ENCODE measurements at places on chromosomes 2 and 18. TPM values are rescaled to one million over a fixed set of nuclear protein-coding genes. Genes with fewer than 3 reads are reported as not detected.
A peak's percentile ranks its signal among the peaks of the same experiment; 100 is the strongest.

The SEPTIN10 gene
- polyA plus RNA-seq: 130 TPM

The DIPK1C gene
- 9.3 TPM for polyA plus RNA-seq

GRCh38 chr2:158478237-158478636 lies 21.5 kb downstream of the PKP4 start:
- H3K27me3 ChIP-seq: no peaks in the 10 kb centered on the region
- peak overlapping the region; percentile 47 for H3K27ac ChIP-seq
- peaks cover 7% of the 10 kb centered on the region for H3K4me1 ChIP-seq
- no peaks in the 10 kb centered on the region for H3K36me3 ChIP-seq
- DNase-seq: no peak

The RNU2-63P gene
- polyA plus RNA-seq: not detected

DNA sequence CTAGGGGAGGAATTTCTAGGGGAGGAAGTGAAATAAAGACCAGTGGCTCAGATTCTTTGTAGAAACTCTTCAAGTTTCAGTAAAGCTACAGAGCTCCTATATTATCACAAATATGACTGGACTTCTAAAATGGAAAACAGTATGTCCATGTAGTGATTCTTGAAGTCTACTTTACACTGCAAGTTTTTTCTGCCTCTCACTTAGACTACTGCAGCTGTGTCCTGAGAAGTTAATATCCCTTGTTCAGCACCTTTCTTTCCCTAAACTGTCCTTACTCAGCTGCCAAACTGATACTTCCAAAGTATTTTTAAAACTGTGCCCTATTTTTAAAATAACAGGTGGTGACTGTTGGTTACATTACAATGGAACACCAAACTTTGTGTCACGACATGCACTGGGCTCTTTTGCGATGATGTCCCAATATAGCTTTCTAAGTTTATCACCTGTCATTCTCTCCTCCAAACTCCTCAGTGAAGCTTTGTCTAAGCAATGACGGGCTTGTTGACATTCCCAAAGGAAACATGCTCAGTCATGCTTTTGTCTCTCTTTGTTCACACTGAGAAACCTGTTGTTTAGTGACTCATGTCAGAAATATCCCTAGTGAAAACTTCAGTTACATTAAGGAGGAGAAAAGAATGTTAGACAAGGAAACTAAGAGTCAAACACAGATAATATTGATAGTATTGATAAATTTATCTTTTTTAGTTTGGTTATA lies 341.1 kb downstream of the ARL6IP6 start:
- H3K36me3 ChIP-seq: no peaks in the 10 kb centered on the region
- H3K27ac ChIP-seq: no peak overlapping the region
- H3K4me1 ChIP-seq: no peaks in the 10 kb centered on the region
- no peaks in the 10 kb centered on the region for H3K27me3 ChIP-seq
- no peak overlapping the region for H3K4me3 ChIP-seq
- no peak for DNase-seq

DNA sequence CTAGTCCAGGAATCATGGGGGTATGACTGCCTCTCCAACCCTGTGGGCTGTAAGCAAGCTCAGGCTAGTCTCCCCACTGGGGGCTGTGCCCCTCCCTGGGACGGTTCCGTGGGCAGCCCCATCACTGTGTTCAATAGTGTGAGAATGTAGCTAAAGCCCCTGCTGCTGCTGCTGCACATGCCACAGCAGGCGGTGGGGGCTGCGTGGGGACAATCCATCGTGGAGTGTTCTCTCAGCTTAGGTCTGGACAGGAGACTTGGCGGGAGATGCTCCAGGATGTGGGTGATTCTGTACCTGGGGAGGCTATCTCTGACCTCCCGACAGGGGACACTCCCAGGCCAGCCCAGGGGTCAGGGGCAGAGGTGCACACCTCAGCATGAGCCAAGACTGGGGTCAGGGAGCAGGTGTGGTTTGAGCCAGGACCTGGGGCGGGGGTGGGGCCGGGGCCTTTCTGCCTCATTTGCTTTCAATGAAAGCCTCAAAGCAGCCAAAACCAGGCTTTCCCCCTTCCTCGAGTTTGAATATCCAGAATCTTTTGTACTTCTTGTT lies 10.2 kb downstream of the PKDCC start:
- peak overlapping the region; percentile 76 for H3K27ac ChIP-seq
- H3K36me3 ChIP-seq: no peaks in the 10 kb centered on the region
- no peak overlapping the region for H3K4me3 ChIP-seq
- DNase-seq: no peak
- peaks cover 77% of the 10 kb centered on the region for H3K4me1 ChIP-seq

GRCh38 chr2:44107086-44107740 lies 61.5 kb upstream of the PPM1B start:
- no peaks in the 10 kb centered on the region for H3K27me3 ChIP-seq
- H3K27ac ChIP-seq: no peak overlapping the region
- H3K4me3 ChIP-seq: no peak overlapping the region
- DNase-seq: no peak

DNA sequence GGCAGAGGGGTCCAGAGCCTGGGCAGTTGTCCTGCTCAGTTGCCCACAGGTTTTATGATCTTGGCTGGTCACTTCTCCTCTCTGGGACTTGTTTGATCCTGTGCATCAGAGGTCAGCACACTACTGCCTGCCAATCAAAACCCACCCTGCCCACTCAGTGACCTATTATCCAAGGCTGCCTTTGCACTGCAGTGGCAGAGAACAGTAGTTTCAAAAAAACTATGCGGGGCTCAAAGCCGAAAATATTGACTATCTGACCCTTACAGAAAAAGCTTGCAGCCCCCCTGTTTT lies 218.2 kb downstream of the CYP26B1 start:
- no peak overlapping the region for H3K4me3 ChIP-seq
- no peaks in the 10 kb centered on the region for H3K36me3 ChIP-seq
- no peak for DNase-seq
- peaks cover 6% of the 10 kb centered on the region for H3K4me1 ChIP-seq

The GALNT5 gene
- 0.45 TPM for polyA plus RNA-seq

The RSAD2 gene
- polyA plus RNA-seq: 2.3 TPM

The CHST9 gene
- 9.6 TPM for polyA plus RNA-seq

DNA sequence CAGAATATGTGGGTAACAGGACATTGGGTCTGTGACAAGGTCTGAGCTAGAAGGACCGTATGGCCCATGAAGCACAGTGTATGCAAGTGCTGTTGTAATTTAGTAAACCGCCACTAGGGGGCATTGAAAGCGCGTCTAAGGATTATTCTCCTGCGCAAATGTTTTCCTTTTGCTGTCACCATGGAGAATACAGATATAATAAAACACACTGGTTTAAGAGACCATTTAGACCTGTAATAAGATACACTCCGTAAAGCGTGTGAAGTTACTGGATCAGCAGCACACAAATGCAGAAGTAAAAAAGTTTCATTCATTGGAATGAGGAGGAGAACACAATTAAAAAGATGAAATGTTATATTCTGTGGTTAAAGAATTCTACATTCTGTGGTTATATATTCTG lies 272.4 kb downstream of the AGAP1 start:
- H3K27me3 ChIP-seq: no peaks in the 10 kb centered on the region
- H3K27ac ChIP-seq: no peak overlapping the region
- H3K36me3 ChIP-seq: no peaks in the 10 kb centered on the region
- H3K4me1 ChIP-seq: no peaks in the 10 kb centered on the region
- H3K4me3 ChIP-seq: no peak overlapping the region
- DNase-seq: peak; percentile 86

DNA sequence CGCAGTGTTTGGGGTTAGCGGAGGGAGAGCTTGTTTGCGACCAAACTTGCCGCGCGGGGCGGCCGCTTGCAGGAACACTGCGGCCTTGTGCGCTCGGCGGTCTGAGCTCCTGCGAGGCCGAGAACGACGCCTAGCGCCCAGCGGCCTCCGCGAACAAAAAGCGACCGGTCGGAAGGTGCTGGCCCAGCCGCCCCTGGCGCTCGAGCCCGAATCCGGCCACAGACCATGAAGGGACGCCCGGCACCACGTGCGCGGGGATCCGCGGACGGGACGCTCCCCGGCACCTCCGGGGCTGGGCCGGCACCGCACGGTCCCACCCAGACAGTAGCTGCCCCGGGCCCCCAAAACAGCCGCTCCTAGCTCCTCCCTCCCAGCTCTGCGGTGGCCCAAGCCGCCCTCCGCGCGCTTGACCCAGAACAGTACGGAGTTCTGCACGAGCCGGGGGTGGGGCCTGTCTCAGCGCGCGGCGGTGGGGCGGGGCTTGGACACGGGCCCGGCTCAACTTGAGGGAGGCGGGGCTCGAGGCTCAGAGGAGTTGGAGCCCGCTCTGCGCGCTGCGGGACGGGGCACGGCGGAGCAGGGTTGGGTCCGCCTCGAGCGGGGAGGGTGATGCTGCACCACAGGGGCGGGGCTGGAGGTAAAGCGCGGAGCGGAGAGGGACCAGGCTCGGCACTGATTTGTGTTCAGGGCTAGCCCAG lies 664 bp upstream of the IMPA2 start:
- DNase-seq: peak; percentile 97
- no peaks in the 10 kb centered on the region for H3K36me3 ChIP-seq
- peak overlapping the region; percentile 73 for H3K4me3 ChIP-seq
- peaks cover 6% of the 10 kb centered on the region for H3K4me1 ChIP-seq

The CYP1B1 gene
- polyA plus RNA-seq: 18.5 TPM

GRCh38 chr2:100580367-100581276 lies 17.8 kb downstream of the PDCL3 start:
- no peaks in the 10 kb centered on the region for H3K36me3 ChIP-seq
- DNase-seq: peak; percentile 38
- no peak overlapping the region for H3K4me3 ChIP-seq

- no peaks in the 10 kb centered on the region for H3K27me3 ChIP-seq
- H3K4me1 ChIP-seq: no peaks in the 10 kb centered on the region
- no peak for DNase-seq
- no peaks in the 10 kb centered on the region for H3K36me3 ChIP-seq
- H3K4me3 ChIP-seq: no peak overlapping the region
These were observed 37.8 kb downstream of the RIT2 start for GRCh38 chr18:43077510-43078308.

DNA sequence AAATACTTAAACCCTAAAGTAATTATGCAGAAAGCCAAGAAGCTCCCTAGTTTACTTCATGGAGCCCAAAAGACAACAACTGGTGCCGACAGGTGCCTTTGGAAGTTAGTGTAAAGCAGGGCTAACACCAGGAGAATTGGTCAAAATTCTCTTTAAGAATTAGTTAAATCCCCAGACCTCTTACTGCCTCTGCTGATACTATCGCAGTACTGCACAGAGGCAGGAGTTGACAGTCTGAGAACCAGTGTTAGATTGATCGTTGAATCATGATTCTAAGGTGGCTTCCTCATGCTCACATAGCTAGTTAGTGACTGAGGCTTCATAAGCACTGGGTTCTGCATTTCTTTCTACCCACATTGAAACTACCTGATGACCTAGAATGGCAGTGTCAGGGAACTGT lies 445.0 kb downstream of the XIRP2 start:
- H3K4me1 ChIP-seq: no peaks in the 10 kb centered on the region
- no peak for DNase-seq
- H3K4me3 ChIP-seq: no peak overlapping the region

- no peaks in the 10 kb centered on the region for H3K27me3 ChIP-seq
- H3K27ac ChIP-seq: no peak overlapping the region
- H3K36me3 ChIP-seq: no peaks in the 10 kb centered on the region
These were observed 86.9 kb downstream of the RDH14 start for GRCh38 chr2:18473241-18474181.

GRCh38 chr2:19899985-19900930 lies 1.5 kb downstream of the TTC32 start:
- peak overlapping the region; percentile 76 for H3K4me3 ChIP-seq
- H3K27me3 ChIP-seq: no peaks in the 10 kb centered on the region
- H3K36me3 ChIP-seq: no peaks in the 10 kb centered on the region

GRCh38 chr2:191417746-191418145 lies 172.5 kb downstream of the MYO1B start:
- H3K27ac ChIP-seq: no peak overlapping the region
- H3K27me3 ChIP-seq: no peaks in the 10 kb centered on the region
- DNase-seq: no peak
- H3K4me3 ChIP-seq: no peak overlapping the region
- no peaks in the 10 kb centered on the region for H3K4me1 ChIP-seq
- H3K36me3 ChIP-seq: no peaks in the 10 kb centered on the region

GRCh38 chr2:197871780-197872456 lies 67.5 kb downstream of the PLCL1 start:
- no peaks in the 10 kb centered on the region for H3K36me3 ChIP-seq
- no peak overlapping the region for H3K4me3 ChIP-seq
- no peak for DNase-seq

GRCh38 chr2:11985817-11986566 lies 239.6 kb downstream of the LPIN1 start:
- no peak for DNase-seq
- H3K4me1 ChIP-seq: no peaks in the 10 kb centered on the region
- H3K36me3 ChIP-seq: no peaks in the 10 kb centered on the region

DNA sequence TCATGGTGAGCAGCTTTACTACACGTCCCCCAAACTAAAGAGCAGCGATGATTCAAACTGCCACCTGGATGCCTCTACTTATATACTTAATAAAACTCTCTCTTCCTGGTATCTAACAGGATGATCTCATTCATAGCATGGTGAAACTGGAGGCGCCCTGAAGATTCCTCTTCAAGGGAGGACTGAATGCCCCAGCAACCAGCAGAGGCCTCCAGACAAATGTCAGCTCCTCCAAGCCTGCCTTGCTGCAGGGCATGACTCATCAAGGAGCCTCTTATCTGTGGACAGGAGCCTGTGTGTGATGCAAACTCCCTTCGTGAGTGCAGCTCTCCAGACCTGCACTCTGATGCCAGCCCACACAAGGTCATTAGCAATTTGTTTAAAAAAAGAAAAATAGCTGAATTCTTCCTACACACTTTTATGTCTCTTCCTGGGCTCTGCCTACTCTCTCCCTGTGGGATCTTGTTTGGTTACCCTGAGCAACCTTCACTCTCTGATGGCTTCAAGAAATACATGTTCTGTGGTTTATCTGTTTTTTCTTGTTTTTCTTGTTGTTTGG lies 30.2 kb downstream of the LONRF2 start:
- H3K27me3 ChIP-seq: no peaks in the 10 kb centered on the region
- no peaks in the 10 kb centered on the region for H3K36me3 ChIP-seq
- peak; percentile 85 for DNase-seq
- H3K4me3 ChIP-seq: no peak overlapping the region
- peaks cover 23% of the 10 kb centered on the region for H3K4me1 ChIP-seq

Data from testis (tissue), 5 donors.